ENCODE measurements at places on chromosomes 1 and 21.

- DNase-seq: no peak
Observed at GRCh38 chr1:223774134-223774814, 61.9 kb downstream of the CAPN2 start.

GRCh38 chr1:201708085-201708512, 120.9 kb upstream of the IPO9 start:
- no peak for DNase-seq

- DNase-seq: no peak
Observed at GRCh38 chr1:106875622-106876021, 180.9 kb upstream of the PRMT6 start.

DNA sequence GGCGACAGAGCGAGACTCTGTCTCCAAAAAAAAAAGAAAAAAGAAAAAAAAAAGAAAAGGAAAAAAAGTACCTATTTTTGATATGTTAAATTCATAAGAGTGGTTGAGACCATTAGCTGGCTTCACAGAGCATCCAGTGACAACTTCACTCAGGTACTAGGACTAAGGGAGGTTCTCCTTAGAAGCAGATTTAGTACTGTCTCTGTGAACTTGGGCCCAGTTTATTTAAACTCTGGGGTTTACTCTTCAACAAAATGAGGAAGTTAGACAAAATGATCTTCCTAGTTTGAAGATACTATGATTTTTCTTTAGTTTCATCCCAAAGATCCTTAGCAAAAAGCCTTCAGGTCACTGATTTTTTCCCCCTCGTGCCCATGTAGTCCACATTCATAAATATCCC, 21.2 kb downstream of the MACO1 start:
- no peak for DNase-seq

Measured in stimulated activated CD4-positive, alpha-beta T cell treated with anti-CD3 and anti-CD28 coated beads, TNF-alpha, amount 100 ng/mL, for 4 hours (primary cell).